ENCODE measurements at places on chromosomes 2 and 18. TPM values are rescaled to one million over a fixed set of nuclear protein-coding genes. Genes with fewer than 3 reads are reported as not detected.

The SKOR2 gene
- total RNA-seq = not detected

The CMPK2 gene
- total RNA-seq = 0.35 TPM

The LYPD6 gene
- total RNA-seq = not detected

The TTC39C gene
- total RNA-seq = 15.7 TPM

The SRSF7 gene
- 149 TPM for total RNA-seq

The C2orf72 gene
- total RNA-seq = under 0.01 TPM

The TUBA3D gene
- not detected for total RNA-seq
